MCF 10A (cell line): ENCODE measurements at places on chromosomes 11 and 22.

DNA sequence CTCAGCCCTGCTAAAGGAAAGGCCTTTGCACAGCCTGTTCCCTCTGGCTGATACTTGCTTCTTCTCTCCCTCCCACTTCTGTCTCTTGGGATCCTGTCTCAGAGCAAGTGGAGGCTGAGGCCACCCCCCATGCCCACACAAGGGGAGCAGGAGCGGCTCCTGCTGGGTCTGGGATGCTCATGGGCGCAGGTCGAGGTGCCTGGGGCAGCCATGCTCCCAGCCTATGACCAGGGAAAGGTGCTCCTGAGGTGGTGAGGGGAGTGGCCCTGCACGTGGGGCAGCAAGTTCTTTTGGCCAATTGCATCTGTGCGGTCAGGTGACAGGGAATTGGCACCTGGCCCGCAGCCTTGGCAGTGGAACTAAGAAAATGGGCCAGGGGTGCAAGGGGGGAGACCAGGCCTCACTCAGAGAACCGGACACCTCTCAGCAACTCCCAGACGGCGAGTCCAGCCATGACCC, 1.5 kb downstream of the MAPK11 start:
- DNase-seq: peak; percentile 66

GRCh38 chr11:61967924-61968757, 707 bp upstream of the FTH1 start:
- peak; percentile 50 for DNase-seq

DNA sequence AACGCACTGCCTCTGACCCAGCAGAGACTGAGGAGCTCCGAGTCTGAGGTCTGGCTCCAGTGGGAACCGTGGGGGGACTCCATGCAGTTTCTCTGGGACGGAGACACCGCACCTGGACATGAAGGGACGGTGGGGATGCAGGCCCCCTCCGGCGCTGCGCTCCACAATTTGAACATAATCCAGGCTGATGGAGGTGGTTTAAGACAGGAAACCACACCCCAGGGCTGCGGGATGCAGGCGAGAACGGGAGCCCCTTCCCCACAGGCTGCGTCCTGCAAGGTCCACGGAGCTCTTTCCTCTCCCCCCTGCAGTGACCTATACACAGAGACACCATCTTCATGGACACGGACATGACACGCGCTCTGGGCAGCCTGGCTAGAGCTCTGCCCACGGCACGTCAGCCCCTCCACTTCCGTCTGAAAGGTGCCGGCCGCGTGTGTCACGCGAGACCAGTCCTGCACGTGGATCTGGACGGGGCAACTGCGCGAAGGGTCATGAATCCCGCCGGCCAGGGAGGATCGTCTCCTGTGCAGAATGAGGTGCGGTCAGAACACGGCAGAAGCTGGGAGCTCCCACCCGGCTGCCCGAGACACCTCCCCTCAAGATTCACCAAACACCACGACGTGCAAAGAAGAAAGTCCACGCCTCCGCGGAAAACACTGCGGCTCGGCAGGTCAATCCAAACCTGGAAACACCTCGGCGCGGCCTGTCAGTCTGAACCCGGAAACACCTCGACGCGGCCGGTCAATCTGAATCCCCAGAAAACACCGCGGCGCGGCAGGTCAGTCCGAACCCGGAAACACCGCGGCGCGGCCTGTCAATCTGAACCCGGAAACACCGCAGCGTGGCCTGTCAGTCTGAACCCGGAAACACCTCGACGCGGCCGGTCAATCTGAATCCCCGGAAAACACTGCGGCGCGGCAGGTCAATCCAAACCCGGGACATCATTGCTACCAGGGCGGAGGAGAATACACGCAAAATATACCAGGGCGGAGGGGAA, 212.4 kb downstream of the BRD1 start:
- DNase-seq: no peak

- DNase-seq: no peak
Measured at GRCh38 chr11:12070446-12071267, 39.7 kb upstream of the MICAL2 start.

DNA sequence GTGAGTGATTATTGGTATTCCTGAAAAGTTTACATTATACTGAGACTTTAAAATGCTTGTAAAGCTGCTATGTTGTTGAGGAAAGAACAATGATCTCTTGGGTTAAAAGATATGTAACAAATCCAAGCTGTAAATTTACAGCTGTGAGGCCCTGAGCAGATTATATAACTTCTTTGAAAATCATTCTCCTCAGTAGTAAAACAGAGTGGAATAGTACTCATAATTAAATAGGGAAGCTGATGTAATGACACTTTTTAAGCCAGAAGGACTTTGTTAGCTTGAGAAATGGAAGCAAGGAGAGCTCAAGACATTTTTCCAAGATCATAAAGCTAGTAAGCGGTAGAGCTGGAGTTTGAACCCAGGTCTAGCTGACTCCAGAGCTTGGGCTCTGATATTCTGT, 363.9 kb downstream of the TMEM135 start:
- DNase-seq: no peak

- no peak for DNase-seq
Measured at GRCh38 chr11:45320371-45320770, 34.2 kb upstream of the SYT13 start.

GRCh38 chr11:120655589-120655988, 144.0 kb downstream of the GRIK4 start:
- DNase-seq: no peak

- DNase-seq: no peak
Measured at GRCh38 chr22:34096770-34097169, 176.5 kb upstream of the LARGE1 start.
